ENCODE measurements at places on chromosomes 6 and 20.

DNA sequence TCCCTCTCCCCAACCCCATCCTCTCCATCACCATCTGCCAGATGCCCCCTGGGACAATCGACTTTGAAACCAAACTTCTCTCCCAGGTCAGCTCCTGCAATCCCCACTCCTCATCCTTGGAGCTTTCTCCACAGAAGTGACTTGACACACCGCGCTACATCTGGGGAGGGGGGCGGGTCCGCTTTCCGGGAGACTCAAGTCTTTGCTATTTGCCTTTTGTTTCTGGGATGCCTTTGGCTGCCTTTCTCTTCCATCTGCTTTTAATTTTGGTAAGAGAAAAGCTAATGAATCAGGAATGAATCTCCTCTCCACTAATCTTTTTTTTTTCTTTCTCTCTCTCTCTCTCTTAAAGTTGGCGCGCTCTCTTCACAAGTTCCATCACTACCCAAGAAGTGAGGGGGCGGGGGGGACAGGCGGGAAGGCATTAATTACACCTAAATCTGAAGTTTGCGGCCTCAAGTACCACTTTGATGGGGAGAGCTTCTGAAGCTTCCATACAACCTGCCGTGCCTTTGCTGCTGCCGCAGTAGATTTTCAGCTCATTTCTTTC lies 664 bp upstream of the TPBG start:
- no peak for DNase-seq

DNA sequence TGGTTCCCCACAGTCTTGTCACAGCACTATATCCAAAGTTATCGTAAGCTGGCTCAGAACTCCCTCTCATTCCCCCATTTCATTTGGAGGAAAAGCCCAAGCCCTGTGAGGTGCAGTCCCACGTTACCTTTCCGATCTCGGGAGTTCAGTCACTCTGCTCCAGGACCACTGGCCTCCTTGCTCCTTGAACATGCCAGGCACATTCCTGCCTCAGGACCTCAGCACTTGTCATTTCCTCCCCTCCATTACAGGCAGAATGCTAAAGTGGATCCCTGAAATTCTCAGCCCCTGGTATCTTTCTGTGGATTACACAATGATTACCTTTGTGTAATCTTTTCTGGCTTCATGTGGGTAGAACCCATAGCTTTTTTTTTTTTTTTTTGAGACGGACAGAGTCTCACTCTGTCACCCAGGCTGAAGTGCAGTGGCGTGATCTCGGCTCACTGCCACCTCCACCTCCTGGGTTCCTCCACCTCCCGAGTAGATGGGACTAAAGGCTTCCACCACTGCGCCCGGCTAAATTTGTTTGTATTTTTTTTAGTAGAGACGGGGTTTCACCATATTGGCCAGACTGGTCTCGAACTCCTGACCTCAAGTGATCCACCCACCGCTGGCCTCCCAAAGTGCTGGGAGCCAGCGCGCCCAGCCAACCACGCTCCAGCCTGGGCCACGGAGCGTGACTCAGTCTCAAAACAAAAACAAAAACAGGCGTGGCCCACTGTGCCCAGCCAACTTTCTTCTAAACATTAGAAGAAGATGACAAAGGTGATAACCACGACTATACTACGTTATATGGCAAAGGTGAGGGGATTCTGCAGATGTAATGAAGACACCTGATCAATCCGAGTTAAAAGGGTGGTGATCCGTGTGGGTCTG lies 4.0 kb upstream of the OXT start:
- no peak for DNase-seq

- no peak for DNase-seq
These were observed 1.2 kb downstream of the FAM8A1 start for GRCh38 chr6:17601386-17601703.

GRCh38 chr20:32497589-32498224 lies 87.4 kb downstream of the NOL4L start:
- no peak for DNase-seq

DNA sequence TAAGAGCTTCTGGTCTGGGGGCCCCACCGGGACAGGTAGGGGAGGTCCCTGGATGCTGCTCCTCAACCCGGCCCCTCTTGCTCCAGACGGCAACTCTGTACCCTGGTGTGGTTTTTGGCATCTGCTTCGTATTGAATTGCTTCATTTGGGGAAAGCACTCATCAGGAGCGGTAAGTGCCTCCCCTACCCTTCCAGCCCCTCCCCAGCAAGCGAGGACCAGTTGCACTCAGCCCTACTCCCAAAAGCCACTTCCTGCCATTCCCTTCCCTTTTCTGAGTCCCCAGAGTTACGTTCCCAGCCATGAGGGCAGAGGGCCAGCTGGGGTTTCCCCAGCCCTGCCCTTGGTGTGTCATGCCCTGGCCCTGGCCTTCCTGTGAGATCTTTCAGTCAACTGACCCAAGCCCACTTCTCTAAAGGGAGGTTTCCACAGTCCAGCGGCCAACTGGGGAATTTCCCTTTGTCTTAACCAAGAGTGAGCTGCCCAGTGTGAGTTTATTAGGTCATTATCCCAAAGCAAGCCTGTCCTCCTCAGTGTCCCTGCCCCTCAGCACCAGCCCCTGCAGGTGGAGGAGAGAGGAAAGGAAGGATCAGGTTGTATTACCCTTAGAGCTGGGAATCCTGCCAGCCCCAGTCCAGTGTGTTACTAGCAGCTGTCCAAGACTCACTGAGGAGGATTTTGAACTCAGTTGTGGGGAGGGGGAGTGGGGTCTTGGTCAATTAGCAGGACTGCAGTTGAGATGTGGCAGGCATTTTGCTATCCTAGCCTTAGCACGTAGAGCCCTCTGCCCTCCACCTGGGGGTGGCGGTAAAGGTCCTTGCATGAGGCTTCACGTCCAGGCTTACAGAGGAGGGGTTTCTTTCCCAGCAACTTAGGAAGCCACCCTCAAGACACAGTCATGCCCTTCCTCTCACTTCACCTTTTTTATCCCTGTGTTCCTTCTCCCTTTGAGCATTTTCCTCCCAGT lies 45.8 kb downstream of the TM9SF4 start:
- peak; percentile 25 for DNase-seq

GRCh38 chr6:39452306-39453145 lies 130.0 kb upstream of the KCNK16 start:
- no peak for DNase-seq

DNA sequence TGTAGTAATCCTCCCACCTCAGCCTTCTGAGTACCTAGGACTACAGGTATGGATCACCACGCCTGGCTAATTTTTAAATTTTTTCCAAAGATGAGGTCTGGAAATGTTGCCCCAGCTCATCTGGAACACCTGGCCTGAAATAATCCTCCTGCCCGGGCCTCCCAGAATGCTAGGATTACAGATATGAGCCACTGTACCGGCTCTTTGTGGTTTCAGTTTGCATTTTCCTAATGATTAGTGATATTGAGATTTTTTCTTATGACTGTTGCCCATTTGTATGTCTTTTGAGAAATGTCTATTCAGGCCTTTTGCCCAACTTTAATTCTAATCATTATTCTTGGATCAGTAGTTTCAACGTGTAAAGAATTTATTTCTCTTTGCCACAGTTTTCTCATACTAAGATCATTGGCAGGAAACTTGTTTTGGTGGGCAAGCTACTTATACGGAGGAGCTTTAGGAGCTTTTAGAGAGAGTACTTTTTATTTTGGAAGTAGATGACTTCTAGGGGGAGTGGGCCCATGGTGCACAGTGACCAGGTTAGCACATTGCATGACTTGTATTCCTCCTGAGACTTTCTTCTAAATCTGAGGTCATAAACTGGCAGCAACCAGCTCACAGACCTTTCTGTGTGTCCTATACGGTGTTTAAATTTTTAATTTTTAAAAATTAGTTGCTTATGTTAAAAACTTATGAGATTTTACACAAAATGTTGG lies 62.3 kb downstream of the STK4 start:
- no peak for DNase-seq

Measured in NCI-H345 (cell line).